ENCODE measurements at places on chromosomes 2 and 18. TPM values are rescaled to one million over a fixed set of nuclear protein-coding genes. Genes with fewer than 3 reads are reported as not detected.

GRCh38 chr2:207418419-207418818 is 111.3 kb upstream of the CREB1 start:
- H3K27me3 ChIP-seq = no peaks in the 10 kb centered on the region
- no peak overlapping the region for H3K27ac ChIP-seq
- no peaks in the 10 kb centered on the region for H3K36me3 ChIP-seq
- H3K4me3 ChIP-seq = no peak overlapping the region
- no peak for DNase-seq

- H3K4me3 ChIP-seq = peak within 1 kb of the TSS; percentile 87
- DNase-seq = peak; percentile 98
- H3K36me3 ChIP-seq = peaks cover 7% of the 10 kb centered on the region
- no peaks in the 10 kb centered on the region for H3K27me3 ChIP-seq
- peak within 1 kb of the TSS; percentile 94 for H3K27ac ChIP-seq
Measured at GRCh38 chr2:205682239-205682970, at the start of gene NRP2. Gene NRP2 (plus strand): TSS chr2:205682501. CDS start chr2:205683291, 790 bp downstream.

- no peaks in the 10 kb centered on the region for H3K27me3 ChIP-seq
- peak overlapping the region; percentile 52 for H3K4me3 ChIP-seq
- peak; percentile 96 for DNase-seq
- H3K4me1 ChIP-seq = no peaks in the 10 kb centered on the region
Measured at GRCh38 chr2:10042301-10043161, 819 bp upstream of the KLF11 start.

DNA sequence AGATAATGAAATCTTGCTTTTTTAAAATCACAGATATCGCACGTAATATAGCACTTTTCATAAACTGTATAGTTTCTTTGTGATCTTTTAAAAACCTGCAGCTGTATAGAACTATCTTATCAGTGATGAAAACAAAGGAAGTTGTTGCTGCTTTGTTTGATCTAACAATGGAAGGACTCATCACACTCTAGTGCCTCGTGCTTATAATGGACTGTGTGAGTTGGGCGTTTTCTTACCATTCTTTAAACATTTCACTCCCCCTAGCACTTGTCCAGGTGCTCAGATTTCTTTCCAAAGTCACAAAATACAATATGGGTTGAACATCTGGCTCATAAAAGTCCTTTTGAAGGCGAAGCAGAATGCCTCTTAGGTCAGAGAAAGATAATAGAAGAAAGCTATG is 94.8 kb upstream of the SPATS2L start:
- no peak overlapping the region for H3K27ac ChIP-seq
- no peaks in the 10 kb centered on the region for H3K4me1 ChIP-seq
- DNase-seq = no peak
- no peaks in the 10 kb centered on the region for H3K27me3 ChIP-seq

GRCh38 chr18:59911600-59911999 is 11.8 kb downstream of the PMAIP1 start:
- H3K4me1 ChIP-seq = no peaks in the 10 kb centered on the region
- H3K27me3 ChIP-seq = no peaks in the 10 kb centered on the region
- H3K27ac ChIP-seq = no peak overlapping the region

- no peak for DNase-seq
- H3K36me3 ChIP-seq = no peaks in the 10 kb centered on the region
- no peak overlapping the region for H3K27ac ChIP-seq
- H3K4me1 ChIP-seq = no peaks in the 10 kb centered on the region
- no peak overlapping the region for H3K4me3 ChIP-seq
- peaks cover 6% of the 10 kb centered on the region for H3K27me3 ChIP-seq
Measured at GRCh38 chr2:172299741-172300140, 127.6 kb upstream of the ITGA6 start.

The GAL3ST2 gene
- total RNA-seq = 0.68 TPM

- H3K4me1 ChIP-seq = no peaks in the 10 kb centered on the region
- DNase-seq = peak; percentile 75
- peak overlapping the region; percentile 37 for H3K27ac ChIP-seq
Measured at GRCh38 chr2:95057535-95058370, 32.2 kb downstream of the MAL start.

The COLEC11 gene
- total RNA-seq = 2.9 TPM

GRCh38 chr2:165773684-165774083 is 20.4 kb downstream of the GALNT3 start:
- no peaks in the 10 kb centered on the region for H3K27me3 ChIP-seq
- DNase-seq = no peak
- H3K4me1 ChIP-seq = no peaks in the 10 kb centered on the region
- no peak overlapping the region for H3K4me3 ChIP-seq

DNA sequence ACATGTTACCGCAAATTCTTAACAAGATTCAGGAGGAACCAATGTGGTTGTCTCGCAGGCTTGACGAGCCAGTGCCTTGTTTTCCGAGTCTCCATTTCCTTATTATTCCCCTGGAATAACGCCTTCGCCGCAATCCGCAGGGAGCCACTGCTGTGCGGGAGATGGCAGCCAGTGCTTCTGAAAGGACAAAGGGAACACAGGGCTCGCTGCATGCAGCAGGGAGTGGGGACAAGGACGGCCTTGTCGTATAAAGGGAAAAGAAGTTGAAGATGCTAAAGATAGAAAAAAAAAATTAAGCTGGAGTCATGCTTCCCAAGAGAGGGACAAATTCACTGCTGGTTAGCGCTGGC is 221.4 kb downstream of the NDUFA10 start:
- no peaks in the 10 kb centered on the region for H3K27me3 ChIP-seq
- H3K4me3 ChIP-seq = no peak overlapping the region
- H3K4me1 ChIP-seq = no peaks in the 10 kb centered on the region
- no peak for DNase-seq

DNA sequence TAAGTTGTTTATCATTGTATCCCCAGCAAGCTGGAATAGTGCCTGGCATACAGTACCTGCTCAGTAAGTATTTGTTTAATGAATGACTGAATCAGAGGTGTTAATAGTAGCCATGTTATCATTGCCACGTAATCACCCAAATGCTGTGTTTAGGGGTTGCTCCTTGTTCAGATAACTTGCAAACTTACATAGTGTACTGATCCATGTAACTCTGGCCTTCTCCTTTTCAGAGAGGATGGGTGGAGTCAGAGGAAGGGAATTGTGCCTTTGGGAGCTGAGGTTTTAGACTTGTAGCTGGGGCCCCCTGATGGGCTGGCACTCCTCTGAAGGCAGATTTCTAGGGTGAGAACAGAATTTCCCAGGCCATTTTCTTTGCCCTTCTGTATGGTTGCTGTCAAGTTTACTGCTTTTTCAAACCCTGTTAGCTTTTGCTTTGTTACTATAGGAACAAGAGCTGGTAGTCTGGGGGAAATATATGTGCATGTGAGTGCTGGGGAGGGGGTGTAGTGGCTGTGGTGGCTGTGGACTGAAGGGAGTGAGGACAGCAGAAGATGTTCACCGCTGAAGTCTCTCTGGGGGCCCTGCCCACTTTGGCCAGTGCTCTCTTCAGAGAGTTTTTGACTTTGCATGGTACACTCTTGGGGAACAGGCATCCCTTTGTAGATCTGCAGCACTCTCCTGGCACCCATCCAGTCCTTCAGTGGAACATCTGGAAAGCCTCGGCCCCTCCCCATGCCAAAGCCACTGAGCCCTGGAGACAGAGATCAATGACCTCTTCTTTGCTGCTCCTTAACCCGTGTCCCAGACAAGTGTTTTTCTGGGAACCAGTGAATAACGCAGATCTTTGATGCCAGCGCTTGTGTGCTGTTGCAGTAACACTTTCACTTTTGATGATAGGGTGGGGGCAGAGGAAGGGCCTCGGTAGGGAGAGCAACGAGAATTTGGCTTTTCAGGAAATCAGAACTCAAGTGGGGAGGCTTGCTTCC is 209.0 kb downstream of the PRKCE start:
- peak overlapping the region; percentile 76 for H3K27ac ChIP-seq
- no peaks in the 10 kb centered on the region for H3K27me3 ChIP-seq
- H3K4me1 ChIP-seq = peaks cover 76% of the 10 kb centered on the region
- peak; percentile 92 for DNase-seq
- H3K4me3 ChIP-seq = peak overlapping the region; percentile 15
- no peaks in the 10 kb centered on the region for H3K36me3 ChIP-seq

GRCh38 chr2:105577762-105578161 is 166.9 kb upstream of the NCK2 start:
- DNase-seq = no peak
- no peaks in the 10 kb centered on the region for H3K27me3 ChIP-seq
- H3K36me3 ChIP-seq = no peaks in the 10 kb centered on the region
- H3K4me1 ChIP-seq = peaks cover 7% of the 10 kb centered on the region
- no peak overlapping the region for H3K27ac ChIP-seq

GRCh38 chr2:141517852-141518421 is 612.9 kb downstream of the LRP1B start:
- DNase-seq = no peak
- H3K4me1 ChIP-seq = no peaks in the 10 kb centered on the region
- H3K27me3 ChIP-seq = no peaks in the 10 kb centered on the region
- no peaks in the 10 kb centered on the region for H3K36me3 ChIP-seq
- no peak overlapping the region for H3K4me3 ChIP-seq

DNA sequence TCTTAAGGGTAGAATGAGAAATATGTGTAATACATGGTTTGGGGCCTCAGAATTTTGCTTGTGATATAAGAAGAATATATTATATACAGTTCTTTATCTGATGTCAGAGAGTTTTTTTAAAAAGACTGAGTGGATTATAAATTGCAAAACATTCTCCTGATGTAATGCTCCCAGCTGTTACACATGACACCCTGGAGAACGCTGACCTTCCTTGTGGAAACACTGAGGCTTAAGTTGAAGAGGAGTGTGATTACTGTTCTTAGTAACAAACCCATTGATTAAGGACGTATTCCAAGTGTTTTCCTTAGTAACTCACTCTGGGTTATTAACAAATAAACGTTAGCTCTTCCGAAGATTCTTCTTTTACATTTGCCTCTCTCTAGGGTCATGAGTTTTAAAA is 1069.3 kb upstream of the CNTNAP5 start:
- no peak overlapping the region for H3K4me3 ChIP-seq
- no peak overlapping the region for H3K27ac ChIP-seq
- no peaks in the 10 kb centered on the region for H3K4me1 ChIP-seq
- no peak for DNase-seq
- no peaks in the 10 kb centered on the region for H3K36me3 ChIP-seq

- H3K4me1 ChIP-seq = peaks cover 8% of the 10 kb centered on the region
- no peaks in the 10 kb centered on the region for H3K27me3 ChIP-seq
- H3K4me3 ChIP-seq = no peak overlapping the region
- H3K27ac ChIP-seq = no peak overlapping the region
- no peak for DNase-seq
Measured at GRCh38 chr18:13361431-13361830, 142.9 kb downstream of the LDLRAD4 start.

DNA sequence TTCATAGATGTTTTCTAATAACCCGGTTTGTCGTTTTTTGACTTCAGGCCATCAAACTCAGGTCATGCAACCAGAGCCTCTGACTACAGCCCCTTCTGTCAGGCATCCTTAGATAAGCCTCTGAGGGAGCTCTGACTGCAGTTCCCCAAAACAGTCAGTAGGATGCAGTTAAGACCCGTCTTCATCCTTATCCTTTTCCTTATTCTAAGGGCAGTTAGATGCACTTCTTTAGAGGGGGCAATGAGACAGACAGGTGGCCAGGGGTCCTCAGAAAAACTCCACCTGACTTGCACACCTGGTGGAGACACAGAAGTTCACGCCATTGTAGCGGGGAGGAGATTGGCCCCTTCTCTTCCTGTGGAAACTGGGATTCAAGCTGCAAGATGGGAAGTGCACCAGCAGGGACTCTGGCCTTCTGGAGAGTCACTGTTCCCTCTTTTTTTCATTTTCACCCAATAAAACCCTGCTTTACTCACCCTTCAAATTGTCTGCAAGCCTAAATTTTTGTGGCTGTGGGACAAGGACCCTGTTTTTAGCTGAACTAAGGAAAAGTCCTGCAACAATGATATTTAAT is 104.8 kb upstream of the TFPI start:
- H3K27me3 ChIP-seq = no peaks in the 10 kb centered on the region
- no peak for DNase-seq
- no peaks in the 10 kb centered on the region for H3K36me3 ChIP-seq
- H3K4me1 ChIP-seq = no peaks in the 10 kb centered on the region

The GPR55 gene
- not detected for total RNA-seq

DNA sequence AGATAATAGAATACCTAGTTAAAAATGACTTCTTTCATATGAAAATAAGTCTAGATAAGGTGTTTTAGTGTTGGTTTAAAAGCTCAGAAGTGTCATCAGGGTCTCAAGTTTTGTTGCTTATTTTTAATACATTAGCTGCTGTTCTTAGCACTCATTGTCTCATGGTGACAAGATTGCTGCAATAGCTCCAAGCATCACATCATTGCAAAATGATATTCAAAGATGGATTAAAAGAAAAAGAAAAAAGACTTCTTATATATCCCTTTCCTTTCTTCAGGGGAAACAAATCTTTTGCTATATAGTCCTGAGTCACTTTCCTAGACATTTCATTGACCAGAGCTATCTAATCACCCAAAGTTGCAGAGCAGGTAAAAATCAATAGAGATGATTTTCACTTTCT is 386.1 kb downstream of the ARHGAP15 start:
- DNase-seq = no peak
- no peaks in the 10 kb centered on the region for H3K27me3 ChIP-seq
- H3K4me1 ChIP-seq = no peaks in the 10 kb centered on the region
- H3K4me3 ChIP-seq = no peak overlapping the region
- no peaks in the 10 kb centered on the region for H3K36me3 ChIP-seq
- no peak overlapping the region for H3K27ac ChIP-seq

The CFC1 gene
- not detected for total RNA-seq

The LIMS4 gene
- total RNA-seq = 5.5 TPM

The CFAP65 gene
- total RNA-seq = not detected

The MAP4K3 gene
- total RNA-seq = 72.1 TPM

DNA sequence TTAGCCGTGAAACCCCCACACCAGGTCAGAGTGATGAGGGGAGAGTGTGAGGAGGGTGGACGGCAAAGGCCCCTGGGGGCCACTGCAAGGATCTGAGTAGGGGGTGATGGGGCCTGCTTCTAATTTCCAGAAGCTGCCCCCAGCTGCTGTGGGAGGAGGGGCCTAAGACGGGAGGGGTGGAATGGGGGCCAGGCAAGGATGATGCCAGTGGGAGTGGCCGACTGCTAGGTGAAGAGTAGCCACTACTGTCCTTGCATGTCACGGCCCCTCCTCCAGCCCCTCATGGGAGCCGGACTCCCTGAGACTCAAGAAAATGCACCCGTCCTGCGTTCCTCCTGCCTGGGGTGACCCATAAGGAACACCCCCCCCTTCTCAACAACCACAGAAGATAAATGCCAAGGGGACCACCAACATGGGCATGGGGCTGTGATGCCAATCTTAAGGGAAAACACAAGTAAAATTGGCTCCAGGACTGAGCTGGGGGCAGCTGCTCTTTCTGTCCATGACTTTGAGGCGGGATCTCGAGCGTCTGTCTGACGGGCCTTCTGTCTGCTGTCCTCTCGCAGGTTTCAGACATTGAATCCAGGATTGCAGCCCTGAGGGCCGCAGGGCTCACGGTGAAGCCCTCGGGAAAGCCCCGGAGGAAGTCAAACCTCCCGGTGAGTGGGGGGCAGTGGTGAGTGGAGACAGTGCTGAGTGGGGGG is 24.2 kb upstream of the PRLH start:
- no peaks in the 10 kb centered on the region for H3K27me3 ChIP-seq
- no peaks in the 10 kb centered on the region for H3K4me1 ChIP-seq
- no peaks in the 10 kb centered on the region for H3K36me3 ChIP-seq
- no peak overlapping the region for H3K4me3 ChIP-seq

All from sigmoid colon (tissue), 7 donors.